ENCODE measurements at places on chromosomes 2 and 18.

DNA sequence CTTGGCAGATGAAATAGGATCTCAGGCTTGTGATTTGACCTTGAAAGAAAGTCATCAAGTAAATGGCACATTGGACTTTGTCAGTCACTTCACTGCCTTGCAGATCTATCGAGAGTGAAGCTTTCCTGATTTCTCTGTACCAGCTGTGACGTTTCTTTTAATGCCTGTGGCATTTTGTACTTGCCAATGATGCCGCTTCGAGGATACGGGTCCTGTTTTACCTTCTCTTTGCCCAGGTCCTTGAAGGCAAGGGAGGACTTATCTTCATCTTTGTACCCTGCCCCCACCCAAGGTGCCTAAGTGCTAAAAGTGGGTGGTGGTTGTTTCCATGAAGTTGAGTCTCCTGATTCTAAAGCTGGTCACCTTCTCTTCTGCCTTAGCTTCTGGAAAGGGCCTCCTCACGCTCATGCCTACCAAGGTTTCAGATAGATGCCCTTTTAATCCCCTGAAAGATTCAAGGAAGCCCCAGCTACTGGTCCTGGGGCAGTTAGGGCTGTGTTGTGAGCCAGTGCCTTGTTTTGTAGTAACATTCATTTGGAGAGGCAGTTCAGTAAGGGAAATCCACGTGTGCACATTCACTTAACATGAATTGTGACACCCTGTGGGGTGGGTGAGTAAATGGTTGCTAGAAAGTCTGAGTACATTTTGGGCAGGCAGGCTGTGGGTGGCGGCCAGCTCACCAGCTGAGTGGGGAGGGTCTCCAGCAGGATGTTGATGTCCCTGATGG lies 6.1 kb downstream of the LBH start:
- DNase-seq, result no peak

DNA sequence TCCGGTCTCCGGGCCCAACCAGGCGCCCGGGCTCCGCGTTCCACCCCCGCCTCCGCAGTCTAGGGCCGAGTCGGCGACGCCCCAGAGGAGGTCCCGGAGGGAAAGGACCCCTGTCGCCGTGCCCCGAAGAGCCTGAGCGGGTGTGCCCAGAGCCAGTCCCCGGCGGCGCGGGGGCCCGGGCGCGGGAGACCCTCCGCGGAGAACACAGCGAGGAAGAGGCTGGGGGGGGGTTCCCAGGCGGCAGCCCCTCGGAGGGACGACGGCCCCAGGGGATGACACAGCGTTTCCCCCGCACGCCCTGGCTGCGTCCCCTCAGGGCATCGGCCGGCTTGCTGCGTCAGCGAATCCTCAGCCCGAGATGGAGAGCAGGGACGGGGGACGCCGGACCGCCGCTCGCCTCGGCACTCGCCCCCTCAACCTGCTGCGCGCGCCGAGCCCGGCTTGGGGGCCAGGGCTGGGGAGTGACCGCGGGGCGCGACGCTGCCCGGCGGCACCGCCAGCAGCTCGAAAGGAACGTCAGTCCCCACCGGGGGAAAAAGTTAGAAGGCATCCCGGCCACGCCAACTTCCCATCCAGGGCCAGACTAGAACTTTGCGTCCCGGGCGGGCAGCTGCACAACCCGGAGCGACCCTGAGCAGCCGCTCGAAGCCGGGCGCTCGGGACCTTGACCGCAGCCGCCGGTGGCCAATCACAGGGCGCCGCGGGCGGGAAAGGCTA lies 711 bp downstream of the SFXN5 start:
- no peak for DNase-seq

- no peak for DNase-seq
Observed at GRCh38 chr2:128449226-128450061, 130.8 kb upstream of the HS6ST1 start.

- DNase-seq, result no peak
Observed at GRCh38 chr2:17644997-17645720, 104.7 kb downstream of the VSNL1 start.

GRCh38 chr18:2814928-2815327 lies 31.9 kb upstream of the EMILIN2 start:
- no peak for DNase-seq

GRCh38 chr2:238418196-238418998 lies 8.3 kb upstream of the ASB1 start:
- DNase-seq, result no peak

GRCh38 chr2:71720283-71720560 lies 266.9 kb downstream of the DYSF start:
- DNase-seq, result no peak

Data from Kasumi-1 (cell line).